ENCODE measurements at places on chromosomes 5 and 9.

DNA sequence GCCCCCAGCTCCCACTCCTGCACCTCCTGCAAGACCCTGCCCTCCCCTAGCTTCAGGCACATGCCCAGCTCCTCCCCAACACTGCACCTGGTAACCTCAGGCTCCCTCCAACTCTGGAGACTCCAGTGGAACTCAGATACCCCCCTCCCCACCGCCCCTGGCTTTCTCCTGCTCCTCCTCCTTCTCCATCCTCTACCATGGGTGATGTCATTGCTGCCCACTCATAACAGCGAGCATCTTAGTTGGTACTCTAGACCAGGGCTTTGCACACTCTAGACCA, 24.7 kb upstream of the CNOT6 start:
- DNase-seq = no peak

DNA sequence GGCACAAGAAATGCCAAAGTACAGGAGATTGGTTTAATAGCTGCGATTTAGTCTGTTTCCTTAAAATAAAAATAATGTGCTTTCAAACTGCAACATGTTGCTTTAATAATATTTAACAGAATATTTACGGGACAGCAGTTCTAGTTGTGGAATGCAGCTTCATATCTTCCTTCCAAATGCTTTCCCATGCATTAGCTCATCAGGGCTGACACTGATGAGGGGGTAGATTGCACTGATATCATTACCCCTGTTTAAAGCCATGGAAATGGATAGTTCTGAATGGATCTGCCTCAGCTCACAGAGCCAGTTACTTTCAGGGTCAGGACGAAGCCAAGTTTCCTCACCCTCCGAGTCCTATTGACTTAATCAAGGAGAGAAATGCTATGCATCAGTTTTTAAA, 93.2 kb upstream of the OSMR start:
- DNase-seq = no peak

DNA sequence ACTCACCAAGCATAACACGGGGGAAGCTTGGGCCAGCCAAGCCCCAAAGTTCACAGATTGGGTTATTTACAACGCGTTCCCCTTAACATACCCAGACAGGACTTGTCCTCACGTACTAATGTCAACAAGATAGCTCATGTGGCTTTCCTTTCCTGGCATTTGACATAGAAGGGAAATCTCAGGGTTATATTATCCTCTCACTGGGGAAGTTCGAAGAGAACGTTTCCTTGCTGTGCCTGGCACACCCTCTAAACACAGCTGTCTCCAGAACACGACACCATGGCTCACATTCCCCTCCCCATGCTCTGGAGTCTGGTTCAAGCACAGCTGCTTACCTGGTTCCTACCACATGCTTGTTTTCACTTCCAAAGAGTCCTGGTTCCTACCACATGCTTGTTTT, 46.8 kb upstream of the OTULINL start:
- no peak for DNase-seq

GRCh38 chr5:485113-485945, 38.9 kb downstream of the SLC9A3 start:
- DNase-seq = no peak

GRCh38 chr5:132505641-132506040, 15.1 kb upstream of the IRF1 start:
- DNase-seq = no peak

- DNase-seq = no peak
These were observed 124.7 kb upstream of the IRX2 start for GRCh38 chr5:2876183-2876582.

- no peak for DNase-seq
These were observed 412.0 kb upstream of the KIF2A start for GRCh38 chr5:61894046-61894445.

- DNase-seq = no peak
These were observed 75.9 kb downstream of the NFIB start for GRCh38 chr9:14238079-14238478.

GRCh38 chr9:81259896-81260295, 429.5 kb downstream of the TLE1 start:
- no peak for DNase-seq

GRCh38 chr9:21677834-21678233, 124.6 kb upstream of the MTAP start:
- DNase-seq = no peak

GRCh38 chr9:69455311-69455710, 130.3 kb downstream of the ENTREP1 start:
- no peak for DNase-seq

DNA sequence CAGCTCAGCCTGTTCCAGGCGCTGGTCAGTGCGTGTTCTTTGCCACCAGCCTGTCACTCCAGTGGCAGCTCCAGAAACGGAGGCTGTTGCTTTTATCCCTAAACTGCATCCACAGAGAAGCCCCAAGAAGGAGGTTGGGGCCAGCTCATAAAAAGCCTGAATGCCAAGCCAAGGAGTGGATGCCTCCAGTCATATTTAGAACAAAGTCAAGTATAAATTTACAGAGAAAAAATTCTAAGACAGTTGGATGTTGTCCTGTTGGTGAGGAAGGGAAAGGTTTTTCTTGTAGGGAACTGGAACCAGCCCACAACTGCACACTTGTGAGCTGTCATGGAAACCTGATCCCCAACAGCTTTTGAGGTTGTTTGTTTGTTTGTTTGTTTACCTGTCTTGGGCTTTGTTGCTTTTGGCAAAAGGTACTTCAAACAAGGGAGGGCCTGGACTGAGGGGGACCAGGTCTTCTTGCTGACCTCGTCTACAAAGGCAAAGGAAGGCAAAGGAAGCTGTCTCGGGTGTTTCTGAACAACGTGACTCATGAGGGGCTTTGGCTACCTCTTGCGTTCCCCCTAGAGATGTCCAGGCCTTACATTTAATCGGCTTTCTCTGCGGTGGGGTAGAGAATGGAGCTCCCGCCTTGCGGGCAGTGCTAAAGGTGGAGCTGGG, 36.7 kb downstream of the OLFML2A start:
- DNase-seq = no peak

GRCh38 chr5:2890011-2890410, 138.5 kb upstream of the IRX2 start:
- no peak for DNase-seq

- no peak for DNase-seq
These were observed 500.3 kb upstream of the GRIA1 start for GRCh38 chr5:152990217-152990616.

DNA sequence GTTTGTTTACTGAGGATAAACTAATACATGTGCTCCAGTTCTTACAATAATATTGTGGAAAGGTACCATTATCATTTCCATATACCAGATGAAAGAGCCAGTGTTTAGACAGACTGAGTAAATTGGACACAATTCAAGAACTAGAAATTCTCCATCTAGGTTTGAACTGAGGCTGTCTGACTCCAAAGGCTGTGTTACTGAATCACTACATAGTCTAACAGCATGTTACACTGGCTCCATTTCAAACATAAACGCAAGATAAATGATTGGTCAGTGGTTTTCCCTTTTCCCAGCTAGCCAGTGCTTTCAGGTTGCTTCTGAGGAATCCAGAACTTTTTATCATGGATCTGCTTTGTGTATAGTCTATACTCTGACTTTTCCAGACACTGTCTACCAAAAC, 8.1 kb downstream of the SPDL1 start:
- DNase-seq = no peak

GRCh38 chr9:129381481-129381957, 203.5 kb upstream of the IER5L start:
- no peak for DNase-seq

DNA sequence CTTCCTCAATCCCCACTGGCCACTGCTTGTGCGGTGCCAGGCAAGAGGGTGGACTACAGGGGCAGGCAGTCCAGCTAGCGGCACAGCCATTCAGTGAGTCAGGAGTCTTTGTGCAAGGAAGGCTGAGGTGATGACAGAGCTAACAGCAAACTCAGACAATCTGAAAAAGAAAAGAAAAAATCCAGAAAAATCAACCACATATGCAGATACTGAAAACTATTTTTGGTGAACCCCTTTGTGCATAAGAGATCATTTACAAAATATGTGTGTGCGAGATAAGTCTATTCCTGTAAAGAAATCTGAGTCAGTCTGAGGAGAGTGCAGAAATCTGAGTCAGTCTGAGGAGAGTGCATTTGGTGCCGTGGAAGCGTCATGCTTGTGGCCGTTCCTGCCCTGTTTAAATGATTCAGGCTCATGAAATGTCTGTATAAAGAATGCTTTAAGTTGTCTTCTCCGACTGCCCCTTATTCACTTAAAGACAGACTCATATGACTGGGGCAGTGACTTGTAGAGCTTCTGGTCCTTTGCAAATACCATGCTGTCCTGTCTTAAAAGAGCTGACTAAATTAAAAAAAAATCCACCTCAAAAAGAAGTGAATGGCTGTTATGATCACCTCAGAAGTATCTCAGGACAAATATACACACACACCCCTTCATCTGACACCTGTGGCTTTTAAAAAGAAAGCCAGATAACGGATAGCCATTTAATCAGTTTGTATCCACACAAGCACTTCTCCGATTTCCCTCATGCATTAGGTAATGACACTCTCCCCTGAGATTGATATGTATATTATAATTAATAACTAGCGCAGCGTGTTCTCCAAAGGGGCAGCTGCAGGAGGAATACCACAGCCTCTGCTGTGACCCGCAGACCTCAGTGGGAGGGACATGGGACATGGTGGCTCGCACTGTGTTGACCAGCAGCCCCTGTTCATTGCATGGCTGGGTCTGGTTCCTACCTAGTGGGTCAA, 47.3 kb downstream of the TRIO start:
- no peak for DNase-seq

DNA sequence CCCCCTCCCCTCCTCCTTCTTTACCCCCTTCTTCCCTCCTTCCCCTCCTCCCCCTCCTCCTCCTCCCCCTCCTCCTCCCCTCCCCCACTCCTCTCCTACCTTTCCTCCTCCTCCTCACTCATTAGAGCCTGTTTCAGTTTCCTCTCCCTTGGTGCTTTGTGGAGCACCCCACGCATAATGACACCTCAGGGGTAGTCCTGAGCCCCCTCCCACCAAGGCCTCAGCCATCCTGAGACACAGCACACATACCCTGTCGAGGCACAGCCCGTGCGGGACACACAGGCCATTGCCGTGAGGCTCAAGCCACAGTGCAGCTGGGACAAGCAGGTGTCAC, 35.4 kb downstream of the HK3 start:
- DNase-seq = no peak

GRCh38 chr5:3102531-3102930, 351.1 kb upstream of the IRX2 start:
- DNase-seq = no peak

DNA sequence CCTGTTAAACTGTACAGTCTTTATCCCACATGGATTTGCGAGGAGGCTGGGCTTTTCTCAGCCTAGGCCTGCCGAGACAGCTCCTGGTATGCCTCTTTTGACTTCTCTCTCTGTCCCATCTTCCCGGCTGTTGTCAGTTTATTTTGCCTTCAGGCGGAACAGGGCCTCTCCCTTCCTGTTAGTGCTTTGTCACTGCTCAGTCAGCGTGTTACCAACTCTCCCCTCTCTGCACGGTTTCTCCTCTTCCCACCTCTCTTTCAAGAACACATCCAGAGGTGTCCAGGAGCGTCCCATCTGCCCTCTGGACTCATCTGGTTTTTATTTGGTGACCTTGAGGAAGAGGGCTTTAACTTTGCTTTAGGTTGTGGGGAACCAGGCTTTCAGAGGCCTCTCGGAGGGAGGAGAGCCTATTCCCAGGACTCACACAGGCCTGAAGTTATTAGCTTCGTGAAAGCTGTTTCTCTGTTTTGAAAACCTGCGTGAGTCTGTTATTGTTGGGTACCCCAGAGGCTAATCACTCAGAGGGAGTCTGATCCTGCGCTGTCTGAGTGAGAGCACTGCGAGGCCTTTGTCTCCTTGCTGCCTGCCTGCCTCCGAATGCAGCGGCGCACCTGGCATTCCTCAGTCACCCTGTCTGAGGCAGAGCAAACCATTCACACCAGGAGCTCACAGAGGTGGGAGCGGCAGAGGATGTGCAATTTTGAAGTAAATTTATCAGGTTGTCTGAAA, 234.4 kb upstream of the MPDZ start:
- no peak for DNase-seq
